ENCODE measurements at places on chromosomes 11 and 22. TPM values are rescaled to one million over a fixed set of nuclear protein-coding genes. Genes with fewer than 3 reads are reported as not detected.

GRCh38 chr22:31173386-31174145 lies 13.6 kb downstream of the RNF185 start:
- no peaks in the 10 kb centered on the region for H3K27me3 ChIP-seq
- peak overlapping the region; percentile 84 for H3K27ac ChIP-seq
- H3K36me3 ChIP-seq, result peaks cover 4% of the 10 kb centered on the region
- peak overlapping the region; percentile 23 for H3K4me3 ChIP-seq
- DNase-seq, result no peak

DNA sequence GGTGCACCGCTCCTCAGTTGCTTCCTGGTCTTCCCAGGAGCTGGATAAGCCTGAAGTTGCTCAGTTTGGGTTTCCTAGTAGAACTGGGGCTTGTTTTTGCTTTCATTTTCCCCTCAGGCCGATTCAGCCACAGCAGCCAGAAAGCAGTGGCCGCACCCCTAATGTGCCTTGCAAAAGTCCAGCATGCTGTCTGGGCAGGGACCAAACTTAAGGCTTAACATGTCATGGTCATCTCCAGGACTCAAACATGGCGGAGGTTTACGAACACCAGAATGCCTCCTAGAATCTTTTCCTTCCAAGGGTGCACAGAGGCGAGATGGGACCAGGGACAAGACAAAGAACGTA lies 2.5 kb downstream of the GNG3 start:
- peak overlapping the region; percentile 96 for H3K27ac ChIP-seq
- peak; percentile 25 for DNase-seq
- peaks cover 66% of the 10 kb centered on the region for H3K4me1 ChIP-seq
- H3K36me3 ChIP-seq, result peaks cover 34% of the 10 kb centered on the region
- no peaks in the 10 kb centered on the region for H3K27me3 ChIP-seq

- peaks cover 5% of the 10 kb centered on the region for H3K27me3 ChIP-seq
- no peak for DNase-seq
- H3K4me1 ChIP-seq, result no peaks in the 10 kb centered on the region
Observed at GRCh38 chr22:30809086-30809485, 114.4 kb downstream of the OSBP2 start.

DNA sequence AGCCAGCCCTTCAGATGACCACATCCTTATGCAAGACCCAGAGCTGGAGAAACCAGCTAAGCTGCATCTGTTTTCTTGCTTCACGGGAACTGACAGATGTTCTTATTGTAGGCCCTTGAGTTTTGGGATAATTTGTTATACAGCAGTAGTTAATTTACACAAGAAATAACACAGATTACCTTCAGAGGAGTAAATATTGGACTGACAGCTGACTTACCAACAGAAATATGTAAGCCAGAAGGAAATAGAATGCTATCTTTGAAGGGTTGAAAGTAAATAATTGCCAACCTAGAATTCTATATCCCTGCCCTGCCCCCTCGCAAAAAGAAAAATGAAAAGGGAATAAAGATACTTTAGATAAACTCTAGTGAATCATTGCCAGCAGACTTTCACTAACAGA lies 124.1 kb downstream of the WNT7B start:
- no peak overlapping the region for H3K27ac ChIP-seq
- H3K36me3 ChIP-seq, result peaks cover 59% of the 10 kb centered on the region
- H3K4me1 ChIP-seq, result no peaks in the 10 kb centered on the region
- DNase-seq, result no peak

The DGCR6 gene
- 1.3 TPM for total RNA-seq

DNA sequence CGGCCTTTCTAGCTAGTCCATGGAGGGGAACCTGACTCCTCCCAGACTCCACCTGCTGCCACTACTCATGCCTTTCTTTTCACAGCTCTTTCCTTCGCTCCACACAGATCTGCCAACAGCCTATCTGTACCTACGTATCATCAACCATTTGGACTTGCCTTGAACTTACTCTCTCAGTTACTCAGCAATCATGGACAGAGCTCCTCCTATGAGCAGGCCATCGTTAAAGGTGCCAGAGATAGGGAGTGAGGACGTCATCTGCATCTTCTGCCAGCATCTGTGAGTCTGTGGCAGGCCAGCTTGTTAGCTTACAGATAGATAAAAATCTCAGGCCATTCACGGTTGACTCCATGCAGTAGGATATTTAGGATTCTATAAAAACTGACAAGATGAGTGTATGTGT lies 162.9 kb upstream of the ZBED5 start:
- no peak overlapping the region for H3K4me3 ChIP-seq
- no peaks in the 10 kb centered on the region for H3K4me1 ChIP-seq
- no peak for DNase-seq
- H3K27ac ChIP-seq, result no peak overlapping the region

DNA sequence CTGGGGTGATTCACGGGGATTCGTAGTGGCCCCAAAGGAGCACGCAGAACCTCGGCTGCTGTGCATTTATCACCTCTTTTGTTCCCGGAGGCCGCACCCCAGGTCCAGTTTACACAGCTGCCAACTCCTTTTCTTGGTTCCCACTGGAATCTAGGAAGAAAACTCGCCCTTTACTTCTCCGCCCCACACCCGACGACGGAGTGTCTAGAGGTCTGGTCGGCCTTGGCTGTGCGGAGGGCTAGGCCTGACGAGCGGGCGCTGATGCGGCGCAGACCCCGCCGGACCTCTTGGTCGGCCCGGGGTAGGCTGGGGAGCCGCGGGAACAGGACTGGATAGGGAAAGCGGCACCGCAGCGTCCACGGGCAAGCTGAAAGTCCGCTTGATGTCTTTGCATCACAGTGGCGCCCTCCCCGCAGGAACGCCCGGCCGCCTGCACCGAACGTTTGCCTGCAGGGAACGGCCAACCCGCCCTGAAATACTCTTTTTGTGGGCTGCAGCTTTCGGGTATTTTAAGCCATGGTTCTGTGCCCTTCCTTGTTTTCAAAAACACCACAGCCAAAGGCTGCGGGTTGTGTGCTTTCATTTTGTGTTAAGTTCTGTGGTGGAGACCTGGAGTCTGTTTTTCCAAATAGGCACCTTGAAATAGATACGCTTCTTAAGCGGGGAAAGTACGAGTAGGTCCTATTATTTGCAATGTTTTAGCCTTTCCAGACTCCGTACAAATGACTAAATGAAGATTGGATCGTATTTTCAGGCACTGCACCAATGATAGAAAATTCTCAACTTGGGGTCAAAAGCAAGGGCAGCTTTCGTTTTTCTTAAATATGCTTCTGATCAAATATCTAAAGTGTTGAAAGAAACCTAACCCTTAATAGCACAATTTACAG lies 829 bp upstream of the ZBED5 start:
- H3K4me1 ChIP-seq, result peaks cover 50% of the 10 kb centered on the region
- peaks cover 35% of the 10 kb centered on the region for H3K36me3 ChIP-seq
- no peaks in the 10 kb centered on the region for H3K27me3 ChIP-seq
- DNase-seq, result peak; percentile 56
- H3K27ac ChIP-seq, result peak overlapping the region; percentile 100

DNA sequence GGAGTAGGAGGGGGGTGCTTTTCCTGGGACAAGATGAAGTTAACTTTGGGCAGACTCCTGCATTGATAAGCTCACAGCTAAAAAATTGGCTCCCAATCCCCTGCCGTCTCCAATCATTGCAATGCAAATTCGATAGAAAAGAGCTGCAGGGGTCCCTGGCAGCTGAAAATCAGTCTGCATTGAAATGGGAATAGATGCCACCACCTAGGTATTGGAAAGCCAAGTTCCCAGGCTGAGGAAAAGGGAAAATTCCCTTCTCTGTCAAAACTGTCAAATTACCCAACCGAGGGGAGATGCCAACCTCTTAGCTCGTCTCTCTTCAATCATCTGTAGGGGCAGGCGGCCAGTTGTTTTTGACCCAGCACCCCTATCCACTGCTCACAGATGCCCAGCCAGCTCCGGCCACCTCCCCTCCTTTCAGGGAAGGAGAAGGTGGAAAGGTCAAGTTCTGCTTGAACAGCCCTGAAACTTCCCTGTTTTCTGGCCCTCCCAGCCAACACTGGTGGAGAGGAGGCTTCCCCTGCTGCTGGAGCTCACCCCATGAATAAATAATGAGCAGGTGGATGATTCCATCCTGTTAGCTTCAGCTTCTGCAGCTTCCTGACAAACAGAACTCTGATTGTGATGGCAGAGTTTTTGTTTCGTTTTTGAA lies 916.3 kb downstream of the TBC1D22A start:
- H3K36me3 ChIP-seq, result no peaks in the 10 kb centered on the region
- DNase-seq, result no peak
- no peak overlapping the region for H3K4me3 ChIP-seq

DNA sequence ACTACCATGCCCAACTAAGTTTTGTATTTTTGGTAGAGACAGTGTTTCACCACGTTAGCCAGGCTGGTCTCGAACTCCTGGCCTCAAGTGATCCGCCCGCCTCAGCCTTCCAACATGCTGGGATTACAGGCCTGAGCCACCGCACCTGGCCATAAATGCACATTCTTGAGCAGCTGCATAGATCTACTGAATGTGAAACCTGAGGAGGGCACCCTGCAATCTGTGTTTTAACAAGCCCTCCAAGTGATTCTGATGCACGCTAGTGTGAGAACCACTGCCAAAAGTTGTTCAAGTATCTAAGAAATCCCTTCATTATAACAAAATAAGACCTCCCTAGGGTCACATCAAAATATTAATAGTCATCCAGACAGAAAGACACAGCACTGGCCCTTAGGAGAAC lies 89.3 kb downstream of the RDX start:
- H3K4me3 ChIP-seq, result no peak overlapping the region
- no peaks in the 10 kb centered on the region for H3K27me3 ChIP-seq
- no peak overlapping the region for H3K27ac ChIP-seq
- DNase-seq, result peak; percentile 14
- no peaks in the 10 kb centered on the region for H3K36me3 ChIP-seq

The WBP2NL gene
- 0.74 TPM for total RNA-seq

The JHY gene
- 0.89 TPM for total RNA-seq

- H3K4me1 ChIP-seq, result no peaks in the 10 kb centered on the region
- no peak for DNase-seq
- H3K27ac ChIP-seq, result no peak overlapping the region
- H3K27me3 ChIP-seq, result no peaks in the 10 kb centered on the region
- H3K4me3 ChIP-seq, result no peak overlapping the region
Observed at GRCh38 chr11:11217929-11218628, 135.0 kb downstream of the CSNK2A3 start.

GRCh38 chr11:27124514-27125264 lies 84.1 kb downstream of the BBOX1 start:
- no peak overlapping the region for H3K27ac ChIP-seq
- no peaks in the 10 kb centered on the region for H3K36me3 ChIP-seq
- DNase-seq, result no peak
- H3K4me1 ChIP-seq, result no peaks in the 10 kb centered on the region

DNA sequence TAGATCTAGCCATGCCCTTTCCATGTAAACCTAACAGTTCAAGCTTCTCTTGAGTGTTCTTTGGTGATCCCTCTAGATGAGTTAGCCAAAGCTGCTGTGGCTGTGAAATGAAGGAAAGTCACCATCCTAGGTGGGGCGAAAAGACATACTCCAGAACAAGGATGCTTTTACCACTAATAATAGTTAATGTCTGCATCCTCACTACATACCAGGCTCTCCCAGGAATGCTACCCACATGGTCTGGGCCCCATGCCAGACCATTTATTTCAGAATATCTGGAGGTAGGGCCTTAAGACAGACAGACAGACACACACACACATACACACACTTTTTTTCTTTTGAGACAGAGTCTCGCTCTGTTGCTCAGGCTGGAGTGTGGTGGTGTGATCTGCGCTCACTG lies 14.7 kb downstream of the ABTB2 start:
- no peak overlapping the region for H3K4me3 ChIP-seq
- H3K36me3 ChIP-seq, result no peaks in the 10 kb centered on the region
- no peak overlapping the region for H3K27ac ChIP-seq
- H3K27me3 ChIP-seq, result no peaks in the 10 kb centered on the region
- H3K4me1 ChIP-seq, result no peaks in the 10 kb centered on the region

DNA sequence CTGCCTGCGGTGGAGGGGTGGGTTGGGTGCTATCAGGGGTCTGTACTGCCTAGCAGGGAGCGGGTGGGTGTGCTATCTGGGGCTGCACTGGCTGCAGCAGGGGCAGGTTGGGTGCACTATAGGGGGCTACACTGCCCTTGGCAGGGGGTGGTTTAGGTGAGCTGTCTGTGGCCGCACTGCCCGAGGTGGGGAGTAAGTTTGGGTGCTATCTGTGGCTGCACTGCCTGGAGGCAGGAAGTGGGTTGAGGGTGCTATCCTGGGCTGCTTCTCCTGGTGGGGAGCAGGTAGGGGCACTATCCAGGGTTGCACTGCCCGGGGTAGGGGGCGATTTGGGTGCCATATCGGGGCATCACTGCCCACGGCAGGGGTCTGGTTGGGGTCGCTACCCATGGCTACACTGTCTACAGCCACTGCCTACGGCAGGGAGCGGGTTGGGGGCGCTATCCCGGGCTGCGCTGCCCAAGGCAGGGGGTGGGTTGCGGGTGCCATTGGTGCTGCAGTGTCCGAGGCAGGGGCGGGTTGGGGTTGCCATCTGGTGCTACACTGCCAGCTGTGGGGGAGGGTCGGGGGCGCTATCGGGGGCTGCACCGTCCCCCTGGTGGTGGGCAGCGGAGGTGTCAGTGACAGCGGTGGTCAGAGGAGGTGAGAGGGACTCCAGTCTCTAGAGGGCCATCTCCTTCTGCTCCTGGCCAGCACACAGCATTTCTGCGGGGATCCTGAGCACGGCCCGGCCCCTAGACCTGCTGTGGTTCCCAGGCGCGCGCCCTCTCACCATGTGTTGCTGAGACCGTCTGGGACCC lies 1.3 kb upstream of the RFPL2 start:
- H3K36me3 ChIP-seq, result no peaks in the 10 kb centered on the region
- H3K4me1 ChIP-seq, result peaks cover 28% of the 10 kb centered on the region

The CD248 gene
- total RNA-seq, result 0.15 TPM

The SYNGR1 gene
- 0.29 TPM for total RNA-seq

DNA sequence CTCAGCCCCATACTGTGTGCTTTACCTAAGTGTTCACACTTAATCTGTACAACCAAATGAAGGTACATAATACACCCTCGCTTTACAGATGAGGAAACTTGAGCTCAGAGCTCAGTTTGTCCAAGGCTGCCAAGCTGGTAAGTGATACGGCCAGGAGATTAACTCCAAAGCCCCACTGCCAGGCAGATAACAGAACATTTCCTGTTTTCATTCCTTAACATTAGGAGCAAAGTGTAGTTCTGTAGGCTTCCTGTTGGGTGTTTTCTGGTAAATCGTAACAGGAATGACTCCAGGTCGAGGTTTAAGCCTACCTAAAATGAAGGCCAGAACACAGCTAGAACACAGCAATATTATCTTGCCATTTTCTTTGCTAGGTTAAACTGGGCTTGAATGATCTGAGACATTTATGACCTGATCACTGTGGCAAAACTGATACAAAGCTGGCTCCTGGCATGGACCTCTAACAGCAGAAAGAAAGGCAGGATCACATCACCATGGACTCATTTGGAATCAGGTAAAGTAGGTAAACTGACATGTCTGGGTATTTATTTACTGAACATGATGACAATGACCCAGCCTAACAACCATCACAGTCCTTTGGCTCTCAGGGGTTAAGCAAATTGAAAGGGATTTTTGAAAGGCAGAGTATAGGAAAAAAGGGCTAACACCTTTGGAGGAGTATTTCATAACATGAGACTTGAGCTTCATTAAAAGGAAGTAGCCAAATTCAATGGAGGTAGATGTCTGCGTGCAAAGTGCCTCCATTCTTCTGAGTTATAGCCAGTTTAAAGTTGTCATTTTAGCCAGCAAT lies 3.9 kb upstream of the NUP50 start:
- H3K4me3 ChIP-seq, result no peak overlapping the region
- no peaks in the 10 kb centered on the region for H3K27me3 ChIP-seq
- H3K4me1 ChIP-seq, result peaks cover 34% of the 10 kb centered on the region
- no peak overlapping the region for H3K27ac ChIP-seq

All from activated naive CD4-positive, alpha-beta T cell treated with anti-CD3 and anti-CD28 coated beads for 36 hours (primary cell).